ENCODE measurements at places on chromosomes 13 and 19.

DNA sequence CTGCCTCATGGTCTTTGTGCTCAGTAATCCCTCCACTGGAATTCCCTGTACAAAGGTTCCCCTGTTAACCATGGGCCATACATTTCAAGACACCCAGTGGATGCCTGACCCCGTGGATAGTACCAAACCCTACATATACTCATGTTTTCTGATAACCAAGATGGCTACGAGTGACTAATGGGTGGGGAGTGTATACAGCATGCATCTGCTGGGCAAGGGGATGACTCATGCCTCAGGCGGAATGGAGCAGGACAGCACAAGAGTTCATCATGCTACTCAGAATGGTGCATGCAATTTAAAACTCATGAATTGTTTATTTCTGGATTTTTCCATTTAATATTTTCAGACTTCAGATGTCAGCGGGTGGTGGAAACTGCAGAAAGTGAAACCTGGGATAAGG, 13.3 kb upstream of the FGF9 start:
- DNase-seq: no peak

DNA sequence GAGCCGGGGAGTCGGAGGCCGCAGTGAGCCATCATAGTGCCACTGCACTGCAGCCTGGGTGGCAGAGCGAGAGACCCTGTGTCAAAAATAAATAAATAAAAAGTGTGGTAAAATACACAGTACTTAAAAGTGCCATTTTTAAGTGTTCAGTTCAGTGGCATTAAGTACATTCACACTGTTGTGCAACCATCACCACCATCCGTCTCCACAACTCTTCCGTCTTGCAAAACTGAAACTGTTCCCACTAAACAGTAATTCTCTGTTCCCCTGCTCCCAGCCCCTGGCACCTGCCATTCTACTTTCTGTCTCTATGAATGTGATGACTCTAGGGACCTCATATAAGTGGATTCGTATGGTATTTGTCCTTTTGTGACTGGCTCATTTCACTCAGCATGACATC, 13.3 kb downstream of the SLC25A42 start:
- DNase-seq: no peak

DNA sequence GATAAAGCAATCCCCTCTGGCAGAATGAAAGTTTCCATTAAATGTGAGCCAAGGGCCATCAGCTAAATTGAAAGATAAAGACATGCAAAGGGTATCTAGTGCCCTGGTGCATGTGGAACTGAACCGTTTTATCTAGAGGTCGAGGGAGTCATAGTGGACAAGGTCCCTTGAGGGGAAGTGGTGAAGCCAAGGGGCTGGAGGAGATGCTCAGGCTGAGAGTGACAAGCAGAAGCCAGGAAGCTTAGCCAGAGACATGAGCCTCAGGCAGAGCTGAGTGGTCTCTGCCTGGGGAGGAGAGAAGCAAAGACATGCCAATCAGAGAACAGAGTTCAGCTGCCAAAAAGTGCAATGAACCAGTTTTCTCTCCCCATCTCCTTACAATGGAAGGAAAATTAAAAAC, 68.1 kb upstream of the SLC10A2 start:
- no peak for DNase-seq

DNA sequence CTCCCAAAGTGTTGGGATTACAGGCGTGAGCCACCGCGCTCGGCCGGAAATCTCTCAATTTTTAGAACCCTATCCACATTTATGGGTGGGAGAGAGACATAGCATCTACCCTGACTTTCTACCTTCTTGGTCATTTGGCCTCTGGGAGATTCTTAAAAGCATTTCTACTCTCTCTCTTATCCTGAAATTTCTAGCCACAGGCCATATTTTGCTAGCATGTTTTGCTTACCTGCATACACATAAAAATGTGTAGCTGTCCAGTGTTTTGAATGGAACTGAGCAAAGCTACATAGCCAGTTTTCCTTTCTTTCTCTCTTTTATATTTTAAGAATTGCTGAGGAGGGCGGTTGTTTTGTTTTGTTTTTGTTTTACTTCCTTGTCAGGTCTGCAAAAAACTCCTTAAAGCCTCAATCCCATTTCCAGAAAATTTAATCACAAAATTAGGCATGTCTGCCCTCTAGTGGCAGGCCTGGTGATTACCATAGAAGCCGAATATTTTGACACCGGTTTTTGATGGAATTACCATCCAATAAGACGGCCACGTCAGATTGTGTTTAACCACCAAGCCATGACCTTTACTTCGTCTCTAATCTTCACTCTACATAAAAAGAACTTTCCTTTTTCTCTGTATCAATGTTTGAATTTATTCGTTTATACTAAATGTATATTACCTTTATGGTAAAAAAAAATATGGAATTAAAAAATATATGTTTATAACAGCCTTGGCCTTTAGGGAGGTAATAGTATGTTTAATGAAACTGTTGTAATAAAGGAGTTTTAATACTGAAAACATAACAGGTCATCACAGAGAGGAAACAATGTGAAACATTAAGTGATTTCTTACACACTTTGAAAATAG, 34.4 kb upstream of the OXGR1 start:
- DNase-seq: no peak

- no peak for DNase-seq
Measured at GRCh38 chr13:45466359-45466758, 1.6 kb downstream of the COG3 start.

Data from vagina (tissue), 2 donors.